Skeletal muscle tissue (tissue), 5 donors: ENCODE measurements at places on chromosomes 1 and 21. TPM values are rescaled to one million over a fixed set of nuclear protein-coding genes. Genes with fewer than 3 reads are reported as not detected.

The CD2 gene
- total RNA-seq = under 0.01 TPM

The SELENOF gene
- total RNA-seq = 101 TPM

The KRTAP7-1 gene
- not detected for total RNA-seq

The HJV gene
- 439 TPM for total RNA-seq

The KRTAP10-8 gene
- total RNA-seq = not detected

The FOXO6 gene
- total RNA-seq = 2.6 TPM

The CELA2B gene
- total RNA-seq = 1.6 TPM

The ALG14 gene
- total RNA-seq = 1.0 TPM

The COL8A2 gene
- total RNA-seq = 11.0 TPM

The FMO3 gene
- not detected for total RNA-seq

The CCT3 gene
- 293 TPM for total RNA-seq

The PDE4B gene
- total RNA-seq = 26.6 TPM

The LCE6A gene
- total RNA-seq = not detected

The SPRR4 gene
- total RNA-seq = not detected

The ZP4 gene
- total RNA-seq = not detected

The TENT5C gene
- 48.0 TPM for total RNA-seq

The TGFB2 gene
- 50.6 TPM for total RNA-seq

The ROR1 gene
- total RNA-seq = 7.8 TPM

The PRKAA2 gene
- total RNA-seq = 56.9 TPM

The PPIAL4G gene
- total RNA-seq = not detected

The LCE7A gene
- not detected for total RNA-seq

The PLEKHN1 gene
- total RNA-seq = not detected

The PIGV gene
- total RNA-seq = 5.2 TPM

The C1orf35 gene
- 4.7 TPM for total RNA-seq

The CYB5RL gene
- 5.2 TPM for total RNA-seq

The S100A3 gene
- total RNA-seq = not detected

The DEPDC1 gene
- 3.1 TPM for total RNA-seq

The COL11A1 gene
- total RNA-seq = 85.6 TPM

The ATPAF1 gene
- 50.1 TPM for total RNA-seq

The NFIA gene
- 31.3 TPM for total RNA-seq

The S100A5 gene
- not detected for total RNA-seq

The DCAF6 gene
- total RNA-seq = 93.9 TPM

The PDE9A gene
- 1.6 TPM for total RNA-seq

The KCNT2 gene
- total RNA-seq = 8.9 TPM

The IBA57 gene
- total RNA-seq = 3.1 TPM

The OR10Z1 gene
- total RNA-seq = not detected

The PLCH2 gene
- total RNA-seq = under 0.01 TPM

The PTGFR gene
- total RNA-seq = 17.2 TPM

The NMNAT2 gene
- total RNA-seq = 0.52 TPM

The CCDC27 gene
- total RNA-seq = not detected

The TEKT2 gene
- 2.1 TPM for total RNA-seq

The GCSAML gene
- total RNA-seq = 0.52 TPM

The OR2T2 gene
- total RNA-seq = not detected

The PLEKHO1 gene
- total RNA-seq = 70.5 TPM

The AK5 gene
- total RNA-seq = 11.5 TPM

The LIN28A gene
- total RNA-seq = not detected
